ENCODE measurements at places on chromosomes 3 and 15. TPM values are rescaled to one million over a fixed set of nuclear protein-coding genes. Genes with fewer than 3 reads are reported as not detected.

DNA sequence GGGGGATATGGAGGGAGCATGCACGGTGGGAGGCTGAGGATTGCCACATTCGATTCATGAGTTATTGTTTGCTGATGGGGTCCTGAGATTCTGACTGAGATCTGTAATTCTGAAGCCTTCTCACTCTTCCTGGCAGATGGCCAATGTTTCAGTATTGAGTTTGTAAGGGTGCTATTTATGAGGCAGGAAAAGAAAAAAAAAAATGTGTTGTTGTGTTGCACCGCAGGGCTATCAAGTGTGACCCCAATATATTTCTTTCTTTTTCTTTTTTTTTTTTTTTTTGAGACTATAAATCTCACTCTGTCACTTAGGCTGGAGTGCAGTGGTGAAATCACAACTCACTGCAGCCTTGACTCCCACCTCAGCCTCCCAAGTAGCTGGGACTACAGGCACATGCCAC, 3.2 kb upstream of the SENP2 start:
- no peak for DNase-seq

DNA sequence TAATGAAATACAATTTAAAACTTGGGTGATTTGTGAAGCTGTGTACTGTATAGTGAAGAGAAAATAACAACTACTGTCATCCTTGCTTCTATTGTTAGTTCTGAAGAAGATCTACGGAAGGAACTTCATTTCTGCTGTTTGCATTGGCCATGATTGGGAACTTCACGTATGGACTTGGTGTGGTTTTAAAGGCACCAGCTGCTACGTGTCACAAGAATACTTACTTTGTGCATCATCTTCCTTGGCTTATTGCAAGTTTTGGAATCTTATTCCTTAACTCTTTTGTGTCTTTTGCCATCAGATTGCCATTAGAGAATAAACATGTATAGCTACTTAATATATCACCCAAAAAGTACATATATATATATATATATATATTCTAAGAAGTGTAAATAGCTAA, 75.0 kb upstream of the VEPH1 start:
- DNase-seq: no peak

LHFPL4 gene
- total RNA-seq: 0.52 TPM

DNA sequence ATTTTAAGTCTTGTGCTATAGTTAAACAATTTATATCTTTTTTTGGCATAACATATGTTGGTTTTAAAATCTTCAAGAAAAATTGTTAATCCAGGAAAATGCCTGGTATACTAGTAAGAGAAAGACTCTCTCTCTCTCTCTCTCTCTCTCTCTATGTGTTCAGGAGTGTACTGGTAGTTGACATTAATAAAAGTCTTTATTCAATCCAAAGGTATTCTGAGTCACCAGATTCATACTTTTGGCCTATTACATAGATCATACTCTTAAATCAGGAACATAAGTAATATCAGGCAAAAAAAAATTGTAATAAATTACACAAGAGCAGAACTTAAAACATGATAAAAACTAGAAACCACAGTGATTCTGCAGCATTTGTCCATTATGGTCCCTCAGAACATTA, 70.2 kb downstream of the TFG start:
- DNase-seq: no peak

PTH1R gene
- 8.2 TPM for total RNA-seq

DNA sequence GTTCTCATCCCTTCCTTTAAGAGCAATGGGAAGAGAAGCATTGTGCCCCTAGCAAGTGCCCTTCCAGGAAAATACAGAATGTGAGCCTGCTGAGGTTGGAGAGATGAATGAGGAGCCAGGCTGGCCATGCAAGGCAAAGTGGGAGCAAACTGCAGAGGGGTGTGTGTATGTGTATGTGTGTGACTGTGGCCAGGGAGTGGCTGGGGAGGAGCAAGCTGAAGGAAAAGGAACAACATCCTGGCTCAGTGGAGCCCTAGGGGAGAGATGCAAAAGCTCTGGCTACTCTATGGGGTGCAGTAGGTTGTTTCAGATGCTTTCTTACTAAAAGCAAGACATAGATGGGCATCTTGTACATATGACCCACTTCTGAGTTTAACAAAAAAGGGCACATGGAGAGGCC, 20.6 kb downstream of the FOXP1 start:
- DNase-seq: no peak
